Germinal center (tissue), 1 donor: ENCODE measurements at places on chromosomes 13 and 19.

- DNase-seq, result no peak
Measured at GRCh38 chr19:6866741-6867151, 20.6 kb upstream of the ADGRE1 start.

DNA sequence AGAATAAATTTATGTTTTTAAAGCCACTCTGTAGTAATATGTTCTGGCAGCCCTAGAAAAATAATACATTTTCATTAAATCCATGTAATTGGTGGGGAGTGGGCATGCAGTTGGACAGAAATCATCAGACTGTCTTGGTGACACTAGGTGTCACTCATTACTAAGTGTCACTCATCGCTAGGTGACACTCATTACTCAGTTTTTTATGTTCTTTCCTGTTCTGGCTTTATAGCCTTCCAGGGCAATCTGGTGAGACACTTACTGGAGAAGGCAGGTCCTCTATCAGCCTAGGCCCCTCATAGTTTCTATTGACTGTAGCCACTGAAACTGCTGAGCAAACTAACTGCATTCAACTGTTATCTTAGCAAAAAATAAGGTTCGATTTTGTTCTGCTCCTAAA, 542.1 kb downstream of the SLITRK1 start:
- no peak for DNase-seq

- DNase-seq, result peak; percentile 59
Measured at GRCh38 chr19:6476155-6476895, 5.3 kb downstream of the DENND1C start.

- no peak for DNase-seq
Measured at GRCh38 chr19:533364-534058, 2.0 kb downstream of the CDC34 start.

GRCh38 chr19:7360393-7360984, 11.8 kb downstream of the ARHGEF18 start:
- DNase-seq, result no peak

DNA sequence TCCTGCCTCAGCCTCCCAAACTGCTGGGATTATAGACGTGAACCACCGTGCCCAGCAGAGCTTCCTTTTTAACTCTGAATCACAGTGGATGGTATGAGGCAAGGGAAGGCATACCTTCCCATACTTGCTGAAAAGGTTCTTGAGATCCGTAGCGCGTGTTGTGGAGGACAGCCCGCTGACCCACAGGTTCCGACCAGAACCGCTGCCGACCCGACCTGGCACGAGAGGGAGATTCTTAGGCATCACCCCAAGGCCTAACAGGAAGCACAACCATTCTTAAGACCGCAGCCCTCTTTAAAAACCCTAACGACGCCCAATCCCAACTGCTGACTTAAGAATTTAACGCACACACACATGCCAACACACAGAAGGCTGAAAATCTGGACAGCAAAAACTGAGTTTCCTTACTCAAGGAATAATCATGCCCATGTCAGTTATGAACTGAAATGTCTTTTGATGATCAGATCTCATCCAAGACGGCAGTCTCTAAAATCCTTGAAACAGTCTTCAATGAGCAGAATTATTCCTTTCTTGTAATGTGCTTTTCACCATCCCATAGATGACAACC, 12.6 kb downstream of the SAFB2 start:
- no peak for DNase-seq

- DNase-seq, result no peak
Measured at GRCh38 chr13:79361299-79361698, 44.8 kb downstream of the RBM26 start.

DNA sequence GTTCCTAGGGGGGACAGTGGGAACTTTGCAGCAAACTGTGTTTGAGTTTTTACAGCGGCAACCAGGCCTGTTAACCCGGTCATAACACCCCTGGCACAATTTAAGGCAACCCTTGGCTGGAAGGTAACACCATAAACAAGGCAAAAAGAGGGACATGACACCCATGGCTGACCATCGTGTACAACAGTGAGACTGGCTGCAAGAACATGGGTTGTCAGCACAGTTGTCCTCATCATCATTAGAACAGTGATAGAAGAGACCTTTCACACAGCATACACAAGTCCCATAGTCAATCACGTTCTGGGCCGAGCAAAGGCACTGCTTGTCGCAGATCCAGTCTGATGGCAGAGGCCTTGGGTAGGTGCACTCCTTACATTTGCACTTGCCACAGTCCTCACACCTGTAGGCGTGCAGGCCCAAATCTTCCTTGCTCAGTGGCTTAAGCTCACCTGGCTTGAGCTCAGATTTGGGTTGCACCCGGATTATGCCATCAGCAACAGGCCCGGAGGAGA, 4.1 kb downstream of the SPRY2 start:
- DNase-seq, result no peak

DNA sequence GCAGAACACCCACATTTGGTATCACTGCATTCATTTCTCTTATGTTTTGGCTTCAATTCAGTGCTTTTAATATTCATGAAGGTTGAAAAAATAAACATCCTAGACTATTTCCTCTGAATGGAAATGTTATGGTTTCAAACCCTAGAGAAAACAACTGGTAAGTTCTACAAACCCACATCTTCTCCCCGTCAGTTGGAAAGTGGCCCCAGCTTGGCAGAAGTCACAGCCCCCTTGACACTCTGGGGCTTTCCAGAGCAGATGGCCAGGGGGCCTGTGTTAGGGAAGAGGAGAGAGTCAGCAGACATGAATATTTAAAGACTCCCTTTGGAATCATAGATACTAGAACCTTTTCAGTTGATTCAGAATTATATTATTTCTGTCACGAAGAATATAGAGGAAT, 123.9 kb downstream of the SHISA2 start:
- no peak for DNase-seq

GRCh38 chr19:11445141-11445540, 9.7 kb downstream of the PRKCSH start:
- DNase-seq, result no peak

GRCh38 chr19:17138937-17139598, 63.5 kb downstream of the MYO9B start:
- no peak for DNase-seq

DNA sequence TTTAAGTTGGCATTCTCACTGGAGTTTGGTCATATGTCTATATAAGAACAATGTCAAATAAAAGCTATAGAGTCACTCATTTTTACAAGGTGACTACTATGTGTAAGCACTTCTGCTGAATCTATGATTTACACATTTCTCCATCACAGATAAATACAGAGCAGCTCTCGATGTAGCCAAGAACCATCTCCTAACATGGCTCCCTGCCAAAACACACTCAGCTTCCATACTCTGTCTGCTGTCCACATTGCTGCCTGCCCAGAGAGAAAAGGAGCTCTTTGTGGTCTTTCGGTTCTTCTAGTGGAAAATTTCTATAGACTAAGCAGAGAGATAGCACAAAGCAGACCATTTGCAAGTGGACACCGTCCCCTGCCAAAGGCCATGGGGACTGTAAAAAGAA, 190.9 kb upstream of the KLF12 start:
- DNase-seq, result no peak

DNA sequence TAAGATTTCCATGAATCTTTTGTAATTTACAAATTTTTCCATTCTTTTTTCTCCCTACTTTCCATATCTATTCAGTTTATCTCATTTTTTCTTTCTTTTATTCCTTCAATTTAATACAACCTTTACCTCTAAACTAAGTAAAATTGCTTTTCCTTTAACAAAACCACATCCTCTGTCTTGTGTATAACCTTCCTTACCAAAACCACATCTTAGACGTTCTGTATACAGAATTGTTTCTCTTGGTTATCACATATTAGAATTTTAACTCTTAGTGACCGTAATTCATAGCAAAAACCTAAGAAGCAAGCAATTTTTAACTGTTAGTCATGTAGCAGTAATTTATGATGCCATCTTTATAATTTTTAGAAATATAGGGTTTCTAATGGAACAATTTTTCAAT, 15.0 kb downstream of the PPP5C start:
- no peak for DNase-seq

GRCh38 chr13:78241278-78241919, 322.8 kb upstream of the EDNRB start:
- DNase-seq, result peak; percentile 13

GRCh38 chr13:105037110-105037509, 1498.4 kb downstream of the EFNB2 start:
- no peak for DNase-seq

DNA sequence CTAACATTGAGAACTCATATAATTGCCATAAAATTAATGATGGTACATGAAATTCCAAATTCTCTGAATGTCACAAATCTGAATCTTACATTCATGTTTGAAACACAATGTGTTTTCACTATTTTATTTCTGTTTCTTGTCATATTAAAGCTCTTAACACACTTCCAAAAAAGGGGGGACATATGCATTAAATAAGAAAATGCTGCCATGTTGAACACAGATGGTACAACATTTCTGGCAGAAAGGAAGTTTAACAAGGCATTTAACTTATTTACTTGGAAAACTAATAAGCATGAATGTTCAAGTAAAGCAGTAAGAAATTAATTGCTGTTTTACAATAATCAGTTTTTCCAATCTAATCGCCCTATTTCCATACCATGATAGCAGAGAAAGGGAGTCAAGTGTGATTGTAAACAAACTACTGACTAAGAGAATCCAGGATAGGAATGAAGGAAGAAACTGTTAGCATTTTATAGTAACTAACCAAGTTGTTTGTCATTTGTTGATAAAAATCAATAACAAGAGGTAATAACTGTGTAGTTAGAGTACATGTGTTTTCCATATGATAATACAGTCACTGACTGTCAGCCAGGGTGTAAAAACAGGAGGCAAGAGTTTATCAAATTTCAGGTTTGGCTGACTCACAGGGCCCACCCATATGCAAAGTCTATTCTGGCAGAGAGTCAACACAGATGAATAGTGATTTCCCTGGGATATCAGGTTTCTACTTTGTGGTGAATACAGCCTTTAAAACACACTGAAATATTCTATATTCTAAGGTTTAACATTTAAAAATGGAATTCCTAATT, 5.7 kb upstream of the FOXO1 start:
- no peak for DNase-seq

DNA sequence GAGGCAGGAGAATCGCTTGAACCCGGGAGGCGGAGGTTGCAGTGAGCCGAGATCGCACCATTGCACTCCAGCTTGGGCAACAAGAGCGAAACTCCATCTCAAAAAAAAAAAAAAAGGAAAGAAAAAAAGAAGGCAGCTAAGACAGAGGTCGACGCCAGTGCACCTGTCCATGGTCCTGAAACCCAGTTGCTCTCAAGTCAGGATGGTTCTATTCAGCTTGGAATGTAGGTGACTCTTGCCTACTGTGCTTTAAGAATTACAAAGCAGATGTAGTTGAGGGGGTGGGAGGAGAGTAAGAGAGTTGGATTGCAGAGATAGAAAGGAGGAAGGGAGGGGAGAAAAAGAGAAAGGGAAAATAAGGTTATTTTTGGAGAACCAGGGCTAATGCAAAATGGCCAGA, 18.7 kb downstream of the CACNG7 start:
- DNase-seq, result no peak

DNA sequence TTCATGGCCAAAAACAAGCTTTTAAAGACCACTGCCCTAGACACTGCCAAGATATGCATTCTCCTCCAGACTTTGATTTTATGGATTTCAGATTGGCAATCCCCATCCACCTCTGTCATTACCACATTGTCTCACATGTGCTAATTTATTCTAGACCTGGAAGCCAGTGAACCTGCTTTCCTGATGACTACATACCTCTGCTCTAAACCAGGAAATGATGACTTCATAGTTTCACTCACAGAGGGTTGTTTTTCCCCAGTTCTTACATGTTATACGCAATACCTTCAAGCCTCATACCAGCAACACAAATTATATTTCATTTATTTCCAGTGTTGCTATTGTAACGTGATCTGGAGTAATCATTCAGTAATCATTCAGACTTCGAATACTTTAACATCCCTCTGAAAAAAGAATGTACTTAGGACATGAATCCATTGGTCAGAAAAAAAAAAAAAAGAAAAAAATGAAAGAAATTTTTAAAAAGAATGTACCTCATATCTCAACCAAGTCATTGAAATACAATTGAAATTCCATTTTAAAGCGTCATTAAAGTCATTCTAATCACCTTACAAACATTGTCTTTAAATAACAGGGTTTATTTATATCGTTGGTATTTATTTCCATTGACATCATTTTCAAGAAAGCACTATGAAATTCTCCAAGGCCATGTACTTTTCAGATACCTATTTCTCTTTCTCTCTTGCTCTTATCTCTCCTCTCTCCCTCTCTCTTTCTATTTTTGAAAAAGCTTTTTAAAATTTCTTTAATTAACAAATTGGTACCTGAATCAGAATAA, 33.4 kb upstream of the KLF5 start:
- no peak for DNase-seq

GRCh38 chr13:110329258-110329657, 22.2 kb downstream of the COL4A2 start:
- DNase-seq, result no peak

- no peak for DNase-seq
Measured at GRCh38 chr19:8371011-8371804, 7.3 kb downstream of the ANGPTL4 start.

DNA sequence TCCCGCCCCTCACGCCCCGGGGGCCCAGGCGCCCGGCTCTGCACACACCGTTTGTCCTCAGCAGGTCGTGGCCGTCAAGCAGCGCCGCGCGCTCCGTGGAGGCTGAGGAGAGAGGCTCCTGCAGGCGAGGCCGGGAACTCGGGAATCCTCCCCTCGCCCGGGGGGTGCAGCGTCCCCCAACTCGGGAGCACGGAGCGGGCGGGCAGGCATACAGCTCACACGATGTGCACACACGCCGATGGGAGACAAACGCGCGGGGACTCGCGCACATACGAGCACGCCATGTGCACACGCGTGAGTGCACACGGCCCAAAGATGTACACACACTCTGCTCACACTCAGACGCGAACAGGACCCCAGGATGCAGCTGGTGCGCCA, 703 bp downstream of the CLEC4G start:
- DNase-seq, result no peak

GRCh38 chr13:53357582-53357981, 329.0 kb downstream of the OLFM4 start:
- no peak for DNase-seq
